Activated T-helper 1 cell treated with anti-CD3 and anti-CD28 coated beads, Interleukin-2, amount 50 U/mL, for 16 hours (primary cell): ENCODE measurements at places on chromosomes 5 and 9.
A peak's percentile ranks its signal among the peaks of the same experiment; 100 is the strongest.

DNA sequence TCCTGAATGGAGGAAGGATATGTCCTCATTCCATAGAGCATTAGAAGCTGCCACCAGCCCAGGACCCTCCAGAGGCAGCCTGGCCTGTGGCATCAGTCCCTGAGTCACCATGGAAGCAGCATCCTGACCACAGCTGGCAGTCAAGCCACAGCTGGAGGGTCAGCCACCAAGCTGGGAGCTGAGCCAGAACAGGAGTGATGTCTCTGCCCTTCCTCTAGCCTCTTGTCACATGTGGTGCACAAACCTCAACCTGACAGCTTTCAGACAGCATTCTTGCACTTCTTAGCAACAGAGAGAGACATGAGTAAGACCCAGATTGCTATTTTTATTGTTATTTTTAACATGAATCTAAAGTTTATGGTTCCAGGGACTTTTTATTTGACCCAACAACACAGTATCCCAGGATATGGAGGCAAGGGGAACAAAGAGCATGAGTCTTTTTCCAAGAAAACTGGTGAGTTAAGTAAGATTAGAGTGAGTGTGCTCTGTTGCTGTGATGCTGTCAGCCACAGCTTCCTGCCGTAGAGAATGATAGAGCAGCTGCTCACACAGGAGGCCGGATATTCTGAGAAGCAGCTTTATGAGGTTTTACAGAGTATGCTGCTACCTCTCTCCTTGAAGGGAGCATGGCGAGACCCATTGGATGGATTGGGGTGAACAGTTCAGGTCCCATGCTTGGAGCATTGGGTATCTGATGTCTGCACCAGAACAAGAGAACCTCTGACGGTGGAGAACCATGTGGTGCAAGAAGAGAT is 13.0 kb upstream of the CYFIP2 start:
- peak; percentile 39 for DNase-seq

- no peak for DNase-seq
These were observed 157.3 kb downstream of the SPOCK1 start for GRCh38 chr5:137341831-137342230.

GRCh38 chr9:8261737-8262136 is 462.2 kb upstream of the DMAC1 start:
- DNase-seq: no peak

GRCh38 chr5:178404987-178405386 is 172.4 kb upstream of the PHYKPL start:
- no peak for DNase-seq

DNA sequence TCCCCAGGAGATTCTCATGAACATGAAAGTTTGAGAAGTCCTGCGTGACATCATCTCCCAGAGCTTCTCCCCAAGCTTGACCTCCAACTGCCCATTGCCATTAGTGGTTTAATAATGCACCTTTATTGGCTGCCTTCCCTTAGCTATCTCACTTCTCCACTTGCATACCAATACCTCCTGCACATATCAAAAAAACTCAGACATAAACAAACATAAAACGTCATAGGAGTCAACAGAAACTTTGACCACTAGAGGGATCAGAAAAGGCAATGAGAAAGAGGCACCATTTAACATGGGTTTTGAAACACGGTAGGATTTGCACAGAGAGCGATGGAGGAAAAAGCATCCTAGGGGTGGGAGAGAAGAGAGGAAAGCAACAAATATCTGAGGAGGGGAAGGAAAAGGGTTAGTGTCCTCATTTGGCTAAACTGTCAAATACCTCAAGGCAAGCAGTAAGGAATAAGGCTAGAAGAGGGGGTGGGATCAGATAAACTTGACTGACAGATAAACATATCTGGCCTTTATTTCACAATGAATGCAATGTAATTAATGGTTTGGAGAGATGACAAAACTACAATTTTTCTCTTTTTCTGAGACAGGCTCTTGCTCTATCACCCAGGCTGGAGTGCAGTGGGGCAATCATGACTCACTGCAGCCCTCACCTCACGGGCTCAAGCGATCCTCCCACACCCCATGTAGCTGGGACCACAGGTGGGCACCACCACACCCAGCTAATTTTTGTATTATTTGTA is 27.0 kb downstream of the GNAQ start:
- DNase-seq: no peak

- no peak for DNase-seq
These were observed 13.8 kb upstream of the PLEKHG4B start for GRCh38 chr5:77957-78804.

DNA sequence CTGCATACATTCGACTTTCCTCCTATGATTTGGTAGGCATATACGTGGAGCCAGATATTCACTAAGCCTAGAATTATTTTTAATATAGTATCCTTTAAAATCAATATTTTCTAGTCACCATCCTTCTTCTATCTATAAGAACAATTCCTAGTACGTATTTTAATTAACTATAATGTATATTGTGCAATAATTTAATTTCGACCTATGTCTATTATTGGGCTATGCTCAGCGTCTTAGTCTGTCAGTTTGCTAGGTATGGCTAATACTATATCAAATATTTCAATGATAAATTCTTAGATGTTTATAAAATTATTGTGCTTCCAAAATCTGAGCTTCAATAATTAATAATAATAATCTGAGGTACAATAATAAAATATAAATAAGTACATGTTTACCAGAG is 705.3 kb downstream of the PRELID2 start:
- no peak for DNase-seq

DNA sequence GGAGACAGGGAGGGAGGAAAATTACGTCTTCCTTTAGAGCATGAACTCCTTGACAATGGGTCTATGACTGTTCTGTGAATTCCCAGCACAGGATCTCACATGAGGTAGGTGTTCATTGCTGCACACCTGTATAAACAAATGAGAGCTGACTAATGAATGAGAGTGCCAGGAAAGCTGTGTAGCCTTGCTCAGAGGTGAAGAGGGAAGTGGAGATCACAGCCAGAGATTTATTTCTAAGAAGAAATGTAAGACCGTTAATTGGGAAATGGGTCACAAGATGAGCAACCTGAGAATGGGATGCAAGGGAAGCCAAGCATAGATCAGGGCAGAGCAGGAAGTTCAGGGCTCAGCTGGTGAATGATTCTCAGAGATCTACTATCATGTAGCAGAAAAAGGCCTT is 295.1 kb downstream of the CDK5RAP2 start:
- DNase-seq: no peak

GRCh38 chr9:81382281-81382680 is 307.1 kb downstream of the TLE1 start:
- no peak for DNase-seq

GRCh38 chr5:6510132-6510531 is 61.5 kb downstream of the UBE2QL1 start:
- DNase-seq: no peak
